ENCODE measurements at places on chromosomes 2 and 18.

DNA sequence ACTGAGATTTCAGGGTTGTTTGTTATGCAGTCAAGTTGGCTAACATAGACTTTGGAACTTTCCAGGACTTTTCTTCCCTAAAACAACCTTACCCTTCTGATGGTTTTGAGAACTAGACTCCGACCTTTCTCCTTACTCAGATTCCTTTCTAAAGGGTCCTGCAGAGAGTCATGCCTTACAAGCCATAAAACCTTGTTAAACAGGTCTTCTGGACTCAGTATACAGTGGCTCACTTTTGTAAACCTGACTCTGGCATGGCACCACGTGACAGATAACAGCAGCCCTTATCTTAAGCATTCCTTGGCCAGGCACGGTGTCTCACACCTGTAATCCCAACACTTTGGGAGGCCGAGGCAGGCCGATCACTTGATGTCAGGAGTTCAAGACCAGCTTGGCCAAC is 253.2 kb upstream of the RAB6C start:
- no peak for DNase-seq

GRCh38 chr2:48865704-48866103 is 110.2 kb upstream of the LHCGR start:
- DNase-seq: no peak

- no peak for DNase-seq
These were observed 89.9 kb downstream of the AP1S3 start for GRCh38 chr2:223747392-223748042.

DNA sequence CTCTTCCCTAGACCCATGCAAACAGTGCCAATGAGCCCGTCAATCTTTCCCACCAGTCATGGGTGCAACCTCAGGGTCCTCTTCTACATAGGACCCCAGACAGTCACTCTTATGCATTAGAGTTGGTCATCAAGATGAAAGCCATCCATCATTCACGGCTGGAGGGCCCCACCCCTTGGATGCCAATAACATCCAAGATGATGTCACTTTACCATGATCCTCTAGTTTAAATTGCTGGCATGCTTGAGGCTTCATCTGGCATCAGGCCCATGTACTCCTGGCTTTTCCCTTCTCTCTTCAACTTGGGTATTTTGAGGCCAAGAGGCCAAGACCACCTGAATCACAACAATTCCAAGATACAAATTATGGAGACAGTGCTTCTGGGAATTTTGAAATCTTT is 91.1 kb upstream of the MAPK4 start:
- DNase-seq: no peak

DNA sequence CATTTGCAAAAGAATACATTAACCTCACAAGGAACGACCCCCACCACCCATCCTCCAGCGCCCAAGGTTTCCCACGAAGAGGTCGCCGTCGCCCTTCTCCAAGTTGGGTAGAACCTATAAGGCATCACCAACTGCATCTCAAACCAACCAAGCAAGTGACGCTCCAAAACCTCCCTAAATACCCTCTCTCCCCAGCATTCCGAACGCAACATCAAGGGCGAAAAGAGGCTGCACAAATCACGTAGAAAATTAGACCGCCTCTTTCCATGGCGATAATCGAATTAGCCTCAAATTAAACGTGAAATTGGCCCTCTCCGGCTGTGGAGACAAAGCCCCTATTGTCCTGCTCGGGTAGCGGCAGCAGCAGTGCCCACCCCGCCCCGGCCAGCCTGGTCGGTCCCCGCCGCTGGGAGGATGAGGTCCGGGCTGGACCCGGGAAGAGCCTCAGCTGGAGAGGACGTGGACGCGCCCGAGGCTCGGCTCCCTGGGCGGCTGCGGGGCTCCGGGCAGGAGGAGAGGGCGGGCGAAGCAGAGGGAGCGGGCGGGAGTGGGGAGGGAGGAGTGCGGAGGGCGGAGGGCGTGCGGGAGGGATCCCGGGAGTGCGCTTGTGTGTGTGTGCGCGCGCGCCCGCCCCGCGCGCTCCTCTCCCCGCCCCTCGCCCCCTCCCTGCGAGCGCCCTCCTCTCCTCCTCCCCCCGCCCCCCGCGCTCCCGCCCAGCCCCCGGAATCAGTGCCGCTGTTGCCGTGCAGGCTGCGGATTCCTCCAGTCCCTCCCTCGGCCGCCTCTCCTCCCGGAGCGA is at the start of gene SPTBN1:
TSS of gene SPTBN1 (plus strand) at position 765 of the 799 bp plus-strand sequence. CDS start 70,092 bp downstream, outside the sequence.
- DNase-seq: peak; percentile 23

GRCh38 chr2:233199870-233200269 is 51.6 kb upstream of the ATG16L1 start:
- DNase-seq: no peak

DNA sequence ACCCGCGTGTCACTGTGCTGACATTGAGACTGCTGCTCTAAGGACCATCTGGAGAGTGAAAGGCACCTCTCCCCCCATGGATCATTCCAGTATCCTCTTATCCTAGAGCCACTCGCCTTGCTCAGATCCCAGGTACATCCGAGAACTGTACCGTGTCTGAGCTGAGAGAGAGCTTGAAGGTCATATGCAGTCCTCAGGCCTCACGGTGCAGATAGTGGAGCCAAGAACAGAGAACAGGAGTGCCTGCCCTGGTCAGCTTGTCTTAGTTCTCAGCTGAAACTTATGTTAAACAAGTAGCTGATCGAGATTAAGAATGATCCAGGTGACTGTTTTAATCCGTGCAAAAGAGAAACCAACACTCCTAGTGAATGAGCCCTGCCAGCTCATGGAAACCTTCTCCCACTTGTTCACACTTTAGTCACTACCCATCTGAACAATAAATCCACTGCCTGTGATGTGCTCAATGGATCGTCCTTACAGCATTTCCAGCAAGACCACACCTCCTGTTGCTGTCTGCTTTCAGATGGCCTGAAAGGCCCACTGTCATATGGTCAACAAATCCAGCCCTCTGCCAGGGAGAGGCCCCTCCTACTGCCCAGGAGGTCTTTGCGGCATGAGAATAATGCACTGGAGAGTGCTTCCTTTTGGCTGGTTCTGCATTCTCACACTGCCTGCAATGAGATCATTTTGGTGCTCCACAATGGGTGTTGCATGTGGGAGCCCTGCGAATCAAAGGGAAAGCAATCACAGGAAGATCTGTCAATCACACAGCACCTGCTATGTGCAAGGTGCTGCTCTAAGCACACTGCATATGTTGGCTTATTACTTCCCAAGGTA is 43.7 kb upstream of the APCDD1 start:
- DNase-seq: no peak

DNA sequence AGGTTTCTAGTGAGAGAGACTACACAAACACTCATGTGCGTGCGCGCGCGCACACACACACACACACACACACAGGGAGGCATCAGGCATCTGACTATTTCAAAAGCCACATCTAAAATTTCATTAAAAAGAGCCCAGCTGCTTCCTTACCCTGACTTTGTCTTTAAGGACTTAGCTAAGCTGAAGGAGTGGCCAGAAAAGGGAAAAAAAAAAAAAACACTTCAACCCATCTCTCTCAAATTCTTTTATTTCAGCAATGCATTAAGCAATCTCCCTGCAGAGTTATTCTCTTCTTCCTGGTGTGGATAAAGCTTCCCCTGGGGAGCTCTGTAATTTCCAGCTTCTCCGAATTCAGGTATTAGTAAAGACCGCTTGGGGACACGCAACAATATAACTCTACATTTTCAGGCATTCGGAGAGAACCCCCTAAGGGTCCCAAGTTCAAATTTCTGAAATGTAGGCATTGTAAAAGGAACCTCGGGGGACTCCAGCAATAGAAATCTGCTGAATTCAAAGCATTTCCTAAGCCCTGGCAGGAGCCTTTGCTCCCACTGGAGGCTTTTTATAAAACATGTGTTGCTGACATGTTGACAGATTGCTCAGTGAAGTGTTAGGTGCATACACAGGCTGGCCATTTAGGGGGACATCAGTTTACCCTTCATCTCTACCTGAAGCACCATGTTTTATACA is 67.0 kb downstream of the ZNF521 start:
- no peak for DNase-seq

DNA sequence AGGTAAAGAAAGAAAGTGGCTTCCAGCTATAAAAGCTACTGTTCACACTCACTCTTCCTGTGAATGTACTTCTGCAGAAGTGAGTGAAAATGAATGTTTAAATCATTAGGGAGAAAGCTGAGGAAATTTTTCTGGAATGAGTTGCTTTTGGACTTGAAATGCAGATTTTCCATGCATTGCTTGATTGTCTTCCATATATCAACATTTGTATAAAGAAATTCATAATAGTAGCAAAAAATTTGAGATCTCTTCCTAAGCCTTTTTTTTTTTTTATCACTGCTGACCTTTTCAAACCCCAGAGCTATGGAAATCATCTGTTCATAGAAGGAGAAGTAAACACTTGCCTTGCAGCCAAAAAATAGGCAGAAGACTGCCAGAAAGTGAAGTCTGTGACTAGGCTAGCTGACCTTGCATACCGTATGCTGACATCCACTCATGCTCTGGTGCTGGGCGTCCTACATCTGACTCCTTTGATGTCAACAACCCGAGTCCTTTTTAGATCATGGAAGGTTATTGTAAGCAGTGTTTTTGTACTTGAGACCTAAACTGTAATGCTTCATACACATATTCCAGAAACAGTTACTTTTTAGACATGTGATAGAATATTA is 154.5 kb upstream of the RASGRP3 start:
- DNase-seq: no peak

DNA sequence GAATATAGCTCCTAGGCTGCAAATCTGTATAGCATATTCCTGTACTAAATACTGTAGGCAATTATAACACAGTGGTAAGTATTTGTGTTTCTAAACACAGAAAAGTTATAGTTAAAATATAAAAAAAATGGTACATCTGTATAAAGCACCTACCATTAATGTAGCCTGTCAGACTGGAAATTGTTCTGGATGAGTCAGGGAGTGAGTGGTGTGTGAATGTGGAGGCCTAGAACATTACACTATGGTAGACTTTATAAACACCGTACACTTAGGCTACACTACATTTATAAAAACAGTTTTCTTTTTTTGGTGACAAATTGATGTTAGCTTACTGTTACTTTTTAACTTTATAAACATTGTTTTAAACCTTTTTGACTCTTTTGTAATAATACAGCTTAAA is 226.3 kb downstream of the CCDC85A start:
- DNase-seq: no peak

DNA sequence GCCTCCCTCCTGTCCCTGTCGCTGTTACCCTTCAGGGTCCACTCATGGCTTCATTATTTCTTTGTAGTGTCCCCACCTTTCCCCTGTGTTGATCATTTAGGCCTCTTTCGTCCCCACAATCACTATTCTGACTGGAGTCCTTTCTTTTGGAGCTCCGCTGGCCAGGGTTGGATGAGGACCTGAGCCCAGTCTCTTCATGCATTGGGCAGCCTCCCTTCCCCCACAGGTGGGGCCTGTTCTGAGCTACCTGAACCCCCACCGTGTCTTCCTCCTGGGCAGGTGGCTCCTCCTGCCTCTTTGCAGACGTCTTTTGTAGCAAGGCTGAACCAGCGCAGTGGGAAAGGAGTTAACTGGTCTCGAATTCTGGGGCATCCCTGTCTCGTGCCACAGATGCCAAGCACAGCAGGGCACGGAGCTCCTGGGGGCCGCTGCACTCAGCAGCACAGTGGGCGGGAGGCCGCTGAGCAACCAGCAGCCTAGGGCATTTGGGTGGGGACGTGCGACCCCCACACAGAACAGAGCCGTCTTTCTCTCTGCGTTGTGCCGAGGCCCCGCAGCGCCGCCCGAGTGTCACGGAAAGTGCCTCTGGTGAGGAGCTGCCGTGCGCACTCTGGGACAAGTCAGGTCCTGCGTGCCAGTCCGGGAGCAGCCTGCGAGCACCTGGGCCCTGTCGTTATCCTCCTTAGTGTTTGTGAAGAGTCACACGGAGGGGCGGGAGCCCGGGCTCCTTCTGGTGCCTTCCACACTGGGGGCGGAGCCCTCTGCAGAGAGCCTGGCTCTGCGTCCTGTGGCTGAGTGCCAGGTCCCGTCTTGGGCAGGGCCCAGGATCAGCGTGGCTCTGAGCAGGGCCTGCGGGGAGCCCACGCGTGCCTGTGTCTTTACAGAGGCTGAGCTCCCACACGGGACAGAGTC is 130.1 kb downstream of the NFATC1 start:
- DNase-seq: peak; percentile 10

- no peak for DNase-seq
These were observed 56.9 kb downstream of the LPIN2 start for GRCh38 chr18:2956056-2956455.

- no peak for DNase-seq
These were observed 63.3 kb downstream of the RPIA start for GRCh38 chr2:88754585-88755320.

DNA sequence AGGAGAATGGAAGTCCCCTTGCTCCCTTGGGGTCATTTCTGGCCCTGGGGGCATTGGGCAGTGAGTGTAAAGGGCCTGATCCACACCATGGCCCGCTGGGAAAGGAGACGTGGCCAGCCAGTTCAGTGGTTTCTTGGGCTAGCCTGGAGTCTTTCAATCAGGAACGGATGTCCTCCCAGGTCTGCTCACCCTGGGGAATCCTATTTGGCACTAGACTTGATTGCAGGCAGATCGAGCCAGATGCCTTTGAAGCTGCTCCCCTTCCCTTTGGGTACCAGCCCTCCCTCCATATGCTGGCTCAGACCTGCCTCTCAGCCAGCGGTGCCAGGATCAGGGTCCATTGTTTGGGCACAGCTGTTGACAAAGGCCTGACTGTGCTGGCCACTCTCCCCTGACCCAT is 11.0 kb downstream of the FBLN7 start:
- no peak for DNase-seq

GRCh38 chr2:75200140-75201096 is 1.1 kb upstream of the TACR1 start:
- DNase-seq: no peak
